ENCODE measurements at places on chromosomes 1 and 21. TPM values are rescaled to one million over a fixed set of nuclear protein-coding genes. Genes with fewer than 3 reads are reported as not detected.

The ADSS2 gene
- total RNA-seq: 66.3 TPM

The FCER1G gene
- 0.71 TPM for total RNA-seq

DNA sequence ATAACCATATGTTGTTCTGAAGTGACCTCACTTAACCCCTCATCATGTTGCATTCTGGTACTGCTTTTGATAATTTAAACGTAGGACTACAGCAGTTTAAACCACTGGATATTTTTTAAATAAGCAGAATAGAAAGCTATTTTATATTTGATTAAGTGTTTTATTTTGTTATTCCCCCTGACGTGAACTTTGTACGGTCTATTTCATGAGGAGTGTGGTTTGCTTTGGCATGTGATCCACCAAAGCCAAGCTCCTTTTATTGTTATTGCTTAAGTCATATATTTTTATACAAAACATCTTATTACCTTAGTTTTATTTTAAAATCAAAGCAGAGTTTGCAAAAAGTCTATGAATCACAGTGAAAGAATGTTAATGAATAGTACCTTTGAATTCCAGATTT lies 101.4 kb upstream of the L1TD1 start:
- no peaks in the 10 kb centered on the region for H3K36me3 ChIP-seq
- no peak overlapping the region for H3K27ac ChIP-seq
- H3K4me1 ChIP-seq: no peaks in the 10 kb centered on the region
- no peak overlapping the region for H3K4me3 ChIP-seq
- no peak for DNase-seq

DNA sequence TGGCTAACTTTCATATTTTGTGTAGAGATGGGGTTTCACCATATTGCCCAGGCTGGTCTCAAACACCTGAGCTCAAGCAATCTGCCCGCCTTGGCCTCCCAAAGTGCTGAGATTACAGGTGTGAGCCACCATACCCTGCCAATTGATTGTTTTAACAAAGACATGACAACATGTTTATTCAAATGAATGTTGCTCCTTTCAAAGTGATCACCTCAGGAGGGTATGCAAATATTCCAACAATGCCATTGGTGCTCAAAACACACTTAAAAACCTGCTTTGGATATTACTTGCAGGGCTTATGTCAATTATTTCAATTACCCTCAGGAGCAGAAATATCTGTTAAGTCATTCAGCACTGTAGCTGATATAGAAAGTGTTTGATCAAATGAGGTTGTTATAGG lies 7.9 kb downstream of the LAX1 start:
- H3K4me1 ChIP-seq: peaks cover 14% of the 10 kb centered on the region
- H3K27ac ChIP-seq: no peak overlapping the region
- H3K4me3 ChIP-seq: no peak overlapping the region

GRCh38 chr1:202965422-202965821 lies 1.6 kb downstream of the CYB5R1 start:
- H3K27ac ChIP-seq: no peak overlapping the region
- DNase-seq: no peak
- H3K36me3 ChIP-seq: peaks cover 7% of the 10 kb centered on the region
- peaks cover 1% of the 10 kb centered on the region for H3K27me3 ChIP-seq
- H3K4me1 ChIP-seq: peaks cover 20% of the 10 kb centered on the region
- H3K4me3 ChIP-seq: peak overlapping the region; percentile 76

- no peak for DNase-seq
- H3K36me3 ChIP-seq: no peaks in the 10 kb centered on the region
- no peak overlapping the region for H3K27ac ChIP-seq
- H3K27me3 ChIP-seq: peaks cover 2% of the 10 kb centered on the region
- H3K4me1 ChIP-seq: no peaks in the 10 kb centered on the region
- no peak overlapping the region for H3K4me3 ChIP-seq
Measured at GRCh38 chr1:165134431-165134830, 222.1 kb downstream of the LMX1A start.

GRCh38 chr1:2224170-2224584 lies 3.9 kb upstream of the SKI start:
- peaks cover 3% of the 10 kb centered on the region for H3K36me3 ChIP-seq
- no peak for DNase-seq
- H3K4me1 ChIP-seq: peaks cover 1% of the 10 kb centered on the region
- no peak overlapping the region for H3K4me3 ChIP-seq

DNA sequence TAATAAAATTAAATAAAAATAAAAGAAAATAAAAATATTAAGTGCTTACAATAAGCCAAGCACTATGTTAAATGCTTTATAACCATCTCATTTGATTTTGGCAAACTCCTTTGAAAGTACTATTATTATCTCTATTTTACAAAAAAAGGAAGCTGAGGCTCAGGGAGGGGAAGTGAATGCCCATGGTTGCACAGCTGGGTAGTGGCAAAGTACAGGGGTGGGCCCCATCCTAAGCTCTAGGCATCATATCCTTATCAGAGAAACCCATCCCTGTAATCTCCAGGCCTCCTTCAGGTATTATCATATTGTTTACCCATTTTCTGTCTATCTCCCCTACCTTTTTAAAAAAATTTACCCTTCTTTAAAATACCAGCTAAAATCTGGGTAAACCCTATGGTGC lies 2.3 kb upstream of the MED18 start:
- no peak overlapping the region for H3K27ac ChIP-seq
- H3K4me3 ChIP-seq: no peak overlapping the region
- peaks cover 15% of the 10 kb centered on the region for H3K4me1 ChIP-seq
- H3K36me3 ChIP-seq: peaks cover 16% of the 10 kb centered on the region
